ENCODE measurements at places on chromosomes 11 and 22.

DNA sequence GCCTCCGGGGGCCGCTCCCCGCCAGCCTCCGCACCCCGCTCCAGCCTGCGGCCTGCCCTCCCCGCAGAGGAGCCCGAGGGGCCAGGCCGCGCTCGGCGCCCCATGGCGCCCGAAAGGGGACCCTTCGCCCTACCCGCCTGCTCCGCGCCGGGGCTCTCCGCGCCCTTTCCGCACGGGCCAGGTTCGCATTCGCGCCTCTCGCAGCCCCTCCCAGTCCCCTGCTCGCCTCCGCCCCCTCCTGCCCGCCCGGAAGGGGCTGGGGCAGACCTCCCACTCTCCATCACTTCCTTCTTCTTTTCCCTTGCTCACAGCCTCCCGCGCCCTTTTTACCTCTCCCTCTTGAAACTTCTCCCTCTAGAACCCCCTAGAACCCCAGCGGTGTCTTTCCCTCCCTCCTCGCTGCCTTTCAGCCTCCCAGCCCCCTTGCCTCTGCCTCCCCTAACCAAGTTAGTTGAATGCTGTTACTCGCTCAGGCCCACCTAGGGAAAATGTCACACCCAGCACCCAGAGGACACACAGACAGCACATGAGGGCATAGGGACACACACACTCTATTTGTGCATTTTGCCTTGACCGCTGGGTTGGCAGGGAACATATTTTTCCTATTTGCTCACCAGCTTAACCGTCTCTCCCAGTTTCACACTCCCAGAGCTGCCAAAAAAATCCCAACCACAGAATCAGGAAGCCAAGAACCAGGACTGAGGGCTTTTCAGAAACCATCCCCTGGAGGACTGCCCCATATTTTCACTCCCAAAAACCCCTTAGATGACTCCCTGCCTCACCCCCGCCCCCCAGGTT is at the start of gene SLC43A3:
SLC43A3 (minus strand) TSS at position 193 of the 798 bp plus-strand sequence. CDS start 949 bp downstream, outside the sequence.
- no peak for DNase-seq

DNA sequence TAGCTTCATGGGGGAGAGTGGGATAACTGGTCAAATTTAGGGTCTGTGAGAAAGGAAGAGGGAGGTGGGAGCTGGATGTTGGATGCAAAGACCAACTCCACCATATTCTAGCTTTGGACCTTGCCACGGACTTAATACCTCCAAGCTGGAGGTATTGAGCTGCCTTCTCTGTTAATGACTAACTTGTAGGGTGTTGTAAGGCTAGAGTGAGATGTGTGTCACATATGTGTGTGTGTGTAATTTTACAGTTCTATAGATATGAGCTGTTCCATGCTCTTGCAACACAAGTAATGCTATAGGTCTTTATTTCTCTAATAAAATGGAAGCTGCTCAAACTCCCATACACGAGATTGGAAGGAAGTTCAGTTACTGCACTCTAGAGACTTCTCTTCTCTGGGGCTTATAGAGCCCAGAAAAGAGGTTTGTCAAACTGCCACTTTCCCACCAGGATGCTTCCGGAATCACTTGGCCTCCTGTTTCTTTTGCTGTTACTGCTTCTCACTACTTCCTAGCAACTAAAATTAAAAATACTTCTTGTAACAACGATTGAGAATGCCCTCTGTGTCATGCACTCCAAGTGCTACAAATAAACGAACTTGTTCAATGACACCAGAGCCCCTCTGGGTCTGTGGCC is 16.0 kb upstream of the FJX1 start:
- no peak for DNase-seq

DNA sequence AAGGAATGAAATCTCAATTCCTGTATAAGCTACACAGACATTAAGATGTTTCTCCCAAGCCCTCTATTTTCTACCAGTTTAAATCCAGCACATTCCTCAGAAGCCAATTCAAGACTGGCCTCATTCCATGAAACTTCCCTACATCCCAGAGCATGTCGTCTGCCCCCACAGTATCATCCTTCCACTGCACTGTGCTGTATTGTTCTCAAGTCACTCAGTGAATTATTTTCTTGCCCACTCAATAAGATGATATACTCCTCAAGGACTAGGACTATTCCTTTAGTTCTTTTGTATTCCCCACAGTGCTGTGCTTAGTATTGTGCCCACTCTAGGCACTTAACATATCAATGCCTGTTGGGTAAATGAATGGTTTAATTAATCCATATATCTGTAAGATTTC is 203.1 kb upstream of the BLID start:
- DNase-seq: no peak

DNA sequence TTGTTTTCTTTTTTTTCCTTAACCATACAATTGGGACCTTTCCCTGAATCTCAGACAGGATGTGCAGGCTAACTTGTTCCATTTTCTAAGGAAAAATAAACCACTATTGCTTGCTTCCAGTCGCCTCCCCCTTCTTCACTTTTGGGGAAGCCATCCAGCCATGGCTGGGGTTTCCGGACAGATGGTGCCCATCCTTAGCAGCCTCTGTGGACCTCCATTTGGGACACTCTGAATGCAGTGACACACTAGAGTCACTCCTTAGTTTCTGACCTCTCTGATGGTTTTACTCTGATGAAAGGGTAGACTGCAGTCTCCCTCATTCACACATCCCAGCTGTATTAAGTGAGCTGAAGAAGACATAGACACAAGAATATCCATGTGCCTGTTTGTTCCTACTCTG is 147.3 kb downstream of the COMMD9 start:
- no peak for DNase-seq

GRCh38 chr11:122598971-122599370 is 56.6 kb upstream of the UBASH3B start:
- no peak for DNase-seq

DNA sequence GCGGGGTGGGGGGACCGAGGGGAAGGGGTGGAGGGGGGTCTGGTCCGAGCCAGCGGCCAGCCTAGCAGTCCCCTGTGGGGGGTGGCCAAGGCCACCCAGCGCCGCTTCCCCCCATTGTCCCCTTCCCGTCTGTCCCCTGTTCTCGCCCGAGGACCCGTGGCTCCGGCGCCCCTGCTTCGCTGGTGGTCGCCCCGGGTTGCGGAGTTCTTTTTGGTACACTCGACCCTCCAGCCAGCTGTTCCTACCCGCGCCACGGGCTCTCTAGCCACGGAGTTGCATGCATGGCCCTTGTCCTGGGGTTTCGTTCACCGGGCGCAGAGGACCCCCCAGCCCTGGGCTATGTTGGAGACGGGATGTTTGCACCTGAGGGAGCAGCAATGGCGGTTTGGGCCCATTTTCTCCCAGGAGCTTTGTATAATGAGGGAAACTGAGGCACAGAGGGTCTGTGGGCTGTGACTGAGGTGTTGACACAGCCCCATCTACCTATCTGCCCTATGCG is 489 bp downstream of the RNF214 start:
- no peak for DNase-seq

DNA sequence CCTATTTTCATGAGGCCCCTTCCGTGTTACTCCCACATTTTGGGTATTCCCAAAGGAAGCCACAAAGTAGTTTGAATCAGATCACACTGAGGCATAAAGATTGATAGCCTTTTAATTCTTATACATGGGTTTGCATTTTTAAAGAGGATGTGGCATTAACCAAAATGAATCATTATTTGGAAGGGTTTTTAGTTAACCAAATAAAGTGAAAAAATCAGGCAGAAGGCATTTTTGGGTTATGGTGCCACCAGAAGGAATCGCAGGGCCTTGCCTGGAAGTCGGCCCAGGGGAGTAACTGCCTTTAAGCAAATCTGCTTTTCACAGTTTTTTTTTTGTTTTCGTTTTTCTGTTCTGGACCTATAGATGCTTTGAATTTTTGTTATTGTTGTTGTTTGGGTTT is 55.4 kb downstream of the HSD17B12 start:
- DNase-seq: no peak

GRCh38 chr11:73974604-73975478 is 7.8 kb downstream of the UCP2 start:
- no peak for DNase-seq

- no peak for DNase-seq
Observed at GRCh38 chr11:71991494-71991893, 7.2 kb upstream of the IL18BP start.

DNA sequence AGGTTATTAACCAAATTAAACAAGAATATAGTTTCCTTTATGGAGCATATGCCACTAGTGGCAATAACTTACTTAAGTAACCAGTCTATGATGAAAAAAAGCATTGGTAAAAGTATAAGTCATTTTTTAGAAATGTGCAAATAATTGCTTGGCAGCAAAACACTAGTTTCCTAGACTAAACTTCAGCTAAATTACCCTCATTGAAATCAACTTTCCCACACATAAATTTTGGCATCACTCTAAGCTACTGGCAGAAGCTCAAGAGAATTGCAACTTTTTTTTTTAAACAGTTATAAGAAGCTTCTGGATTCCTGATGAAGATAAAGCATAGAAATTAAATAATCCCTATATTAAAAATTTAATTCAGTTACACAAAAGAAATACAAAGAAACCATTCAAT is 12.5 kb downstream of the CCDC34 start:
- no peak for DNase-seq

GRCh38 chr11:128868841-128869671 is 2.0 kb upstream of the KCNJ1 start:
- no peak for DNase-seq

GRCh38 chr11:80838153-80838552 is 1397.3 kb upstream of the TENM4 start:
- DNase-seq: no peak

- no peak for DNase-seq
Observed at GRCh38 chr11:94525546-94526324, 13.5 kb downstream of the C11orf97 start.

- DNase-seq: no peak
Observed at GRCh38 chr22:24165673-24166072, 15.6 kb upstream of the SUSD2 start.

DNA sequence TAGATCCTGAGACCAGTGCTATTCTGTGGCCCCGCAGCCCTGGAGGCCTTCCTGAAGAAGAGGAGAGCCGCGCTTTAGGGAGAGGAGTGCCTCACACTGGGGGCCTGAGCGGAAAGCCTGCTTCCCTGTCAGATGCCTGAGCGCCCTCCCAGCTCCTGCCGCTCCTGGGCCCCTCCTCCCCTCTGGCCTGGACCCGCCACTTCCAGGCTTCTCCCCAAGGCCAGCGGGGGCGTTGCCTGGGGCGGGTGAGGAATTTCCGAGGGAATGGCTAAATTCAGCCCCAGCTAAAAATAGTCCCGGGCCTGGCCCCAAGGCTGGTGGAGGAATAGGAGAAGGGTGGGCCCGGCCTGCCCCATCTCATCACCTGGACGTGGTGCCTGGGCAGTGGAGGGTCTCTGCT is 15.4 kb downstream of the ARHGEF17 start:
- DNase-seq: no peak

DNA sequence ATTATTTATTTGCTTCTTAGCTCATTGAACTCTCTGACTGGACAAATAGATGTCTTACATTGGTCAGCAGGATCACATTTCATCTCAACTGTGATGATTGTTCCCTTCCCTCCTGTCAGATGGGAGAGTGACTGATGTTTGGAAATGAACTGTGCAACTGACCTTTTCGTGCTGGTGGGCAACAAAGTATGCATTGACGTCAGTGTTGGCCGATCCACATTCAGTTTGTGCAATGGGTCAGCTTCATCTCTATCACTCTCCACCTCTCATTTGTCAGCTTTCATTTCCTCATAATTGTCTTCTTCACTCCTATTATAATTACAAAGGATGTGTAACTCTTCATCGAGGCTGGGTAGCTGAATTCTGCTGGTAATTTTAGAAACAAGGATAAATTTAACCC is 71.3 kb downstream of the PPP2R1B start:
- no peak for DNase-seq

- no peak for DNase-seq
Observed at GRCh38 chr22:30274437-30274812, 7.8 kb upstream of the OSM start.

DNA sequence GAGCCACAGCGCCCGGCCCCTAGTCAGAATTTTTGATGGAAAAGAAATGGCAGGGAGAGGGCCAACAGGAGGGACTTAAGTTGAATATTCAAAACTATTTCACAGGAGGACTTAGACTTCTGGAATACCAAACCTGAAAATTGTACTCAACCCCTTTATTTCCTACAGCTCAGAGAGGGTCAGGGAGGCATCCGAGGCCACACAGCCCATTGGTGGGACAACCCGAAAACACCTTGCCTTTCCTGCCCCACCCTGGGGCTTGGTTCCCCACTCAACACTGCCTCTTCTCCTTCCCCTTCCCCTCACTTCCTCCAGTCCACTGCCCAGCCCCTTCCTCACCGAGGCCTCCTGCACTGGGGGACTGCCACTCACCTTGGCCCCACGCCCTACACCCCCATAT is 1.4 kb downstream of the NAALADL1 start:
- DNase-seq: no peak

GRCh38 chr22:22554587-22555284 is 4.3 kb downstream of the PRAME start:
- no peak for DNase-seq

- DNase-seq: no peak
Observed at GRCh38 chr11:69241075-69241740, 52.7 kb upstream of the MYEOV start.

GRCh38 chr11:94910779-94911178 is 62.6 kb downstream of the CWC15 start:
- no peak for DNase-seq

- no peak for DNase-seq
Observed at GRCh38 chr11:84384731-84385130, 1098.6 kb upstream of the CCDC90B start.

DNA sequence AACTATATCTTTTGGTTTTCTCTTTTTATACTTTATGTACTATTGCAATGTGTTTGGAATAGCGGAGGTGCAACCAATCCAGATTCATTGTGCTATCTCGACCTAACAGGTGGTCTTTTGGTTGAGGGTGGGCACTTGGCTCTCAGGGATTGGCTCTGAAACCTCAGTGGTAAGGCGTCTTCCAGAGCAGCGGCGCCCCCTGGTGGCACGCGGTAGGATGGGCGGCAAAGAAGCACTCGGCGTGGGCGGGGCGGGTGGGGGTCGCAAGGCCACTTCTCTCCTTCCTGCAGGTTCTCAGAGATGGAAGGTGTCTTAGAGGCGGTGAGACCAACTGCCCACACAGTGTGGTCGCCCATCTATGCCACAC is 19.2 kb upstream of the PLET1 start:
- no peak for DNase-seq

DNA sequence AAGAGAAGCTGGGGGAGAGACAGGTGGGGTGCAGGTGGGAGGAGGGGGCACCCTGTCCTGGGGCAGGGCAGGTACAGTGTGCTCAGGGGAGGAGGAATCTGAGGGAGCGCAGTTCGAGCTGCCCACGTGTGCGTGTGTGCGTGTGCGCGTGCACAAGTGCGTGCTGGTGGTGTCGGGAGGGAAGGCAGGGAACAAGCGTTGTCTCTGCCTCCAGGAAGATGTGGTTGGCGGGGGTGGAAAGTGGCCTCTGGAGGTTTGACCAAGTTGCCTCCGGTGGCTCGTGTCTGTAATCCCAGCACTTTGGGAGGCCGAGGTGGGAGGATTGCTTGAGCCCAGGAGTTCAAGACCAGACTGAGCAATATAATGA is 49.9 kb upstream of the THY1 start:
- DNase-seq: no peak

GRCh38 chr11:75306529-75306928 is 44.9 kb downstream of the ARRB1 start:
- no peak for DNase-seq

GRCh38 chr22:36732609-36733008 is 29.1 kb upstream of the CACNG2 start:
- DNase-seq: no peak

GRCh38 chr11:128733440-128734102 is 39.7 kb downstream of the FLI1 start:
- no peak for DNase-seq

Data from NCI-H1694 (cell line).